AG04450 (cell line): ENCODE measurements at places on chromosomes 4 and X.

DNA sequence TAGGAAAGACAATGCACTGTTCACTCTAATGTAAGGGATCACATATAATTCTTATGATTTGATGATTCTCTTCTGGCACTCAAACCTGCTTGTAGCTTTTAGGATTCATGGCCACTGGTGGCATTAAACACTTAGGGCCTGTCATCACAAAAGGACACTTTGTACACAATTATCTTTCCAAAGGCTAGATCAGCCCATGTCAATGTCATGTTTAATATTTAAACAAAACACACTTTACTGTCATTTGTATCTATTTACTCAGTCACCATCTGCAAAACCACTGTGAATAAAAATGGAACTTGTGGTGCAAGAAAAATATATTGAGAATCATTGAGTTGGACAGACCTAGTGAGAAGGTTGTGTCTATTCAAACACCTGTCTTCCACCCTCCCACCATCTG, 83.6 kb upstream of the TTC29 start:
- no peak for DNase-seq

GRCh38 chr4:87101543-87102199, 118.7 kb downstream of the KLHL8 start:
- no peak for DNase-seq

GRCh38 chr4:3179126-3179706, 69.7 kb upstream of the MSANTD1 start:
- DNase-seq, result no peak

DNA sequence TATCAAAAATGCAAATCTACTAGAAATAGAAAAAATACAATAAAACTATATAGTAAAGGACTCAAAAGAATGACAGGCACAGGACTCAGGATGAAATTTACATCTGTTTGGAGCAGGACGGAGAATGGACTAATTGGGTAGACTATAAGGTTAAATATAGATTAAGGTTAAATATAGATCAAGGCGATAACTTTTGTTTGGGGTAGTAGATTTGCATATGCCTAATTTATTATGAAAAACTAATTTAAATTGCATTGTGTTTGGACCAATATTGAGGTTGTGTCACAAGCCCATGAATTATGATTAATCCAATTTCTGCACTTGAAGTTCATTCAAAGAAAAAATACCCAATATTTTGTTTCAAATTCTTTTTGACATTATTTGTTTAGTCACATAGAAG, 31.0 kb downstream of the MTHFD2L start:
- no peak for DNase-seq

DNA sequence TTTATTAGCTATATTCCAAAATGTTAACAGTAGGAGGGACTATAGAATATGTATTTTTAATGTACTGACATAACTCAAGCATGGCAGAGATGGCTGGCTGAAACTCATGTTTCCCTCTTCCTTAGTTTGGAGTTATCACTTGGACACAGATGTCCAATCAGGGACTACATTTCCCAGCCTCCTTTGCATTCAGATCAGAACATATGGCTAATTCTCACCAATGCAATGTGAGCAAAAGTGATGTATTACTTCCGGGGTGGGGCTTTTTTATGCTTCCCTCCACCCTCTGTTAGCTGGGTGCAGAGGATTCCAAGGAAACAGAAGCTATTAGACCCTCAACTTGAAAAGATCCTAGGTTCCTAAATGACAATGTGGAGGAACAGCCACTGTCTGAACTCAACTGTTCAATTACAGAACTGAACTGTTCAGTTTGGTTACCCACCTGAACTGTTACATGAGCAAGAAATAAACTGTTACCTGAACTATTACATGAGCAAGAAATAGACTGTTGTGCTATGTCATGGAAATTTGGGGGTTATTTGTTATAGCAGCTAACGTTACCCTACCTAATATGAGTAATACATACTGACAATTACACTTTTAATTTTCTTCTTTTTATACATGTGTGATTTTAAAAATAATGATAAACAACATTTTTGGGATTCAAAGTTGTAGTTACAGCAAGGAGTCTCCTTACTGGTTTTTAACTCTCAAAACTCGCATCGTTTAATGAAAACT, 29.6 kb upstream of the ERVMER34-1 start:
- DNase-seq, result no peak

DNA sequence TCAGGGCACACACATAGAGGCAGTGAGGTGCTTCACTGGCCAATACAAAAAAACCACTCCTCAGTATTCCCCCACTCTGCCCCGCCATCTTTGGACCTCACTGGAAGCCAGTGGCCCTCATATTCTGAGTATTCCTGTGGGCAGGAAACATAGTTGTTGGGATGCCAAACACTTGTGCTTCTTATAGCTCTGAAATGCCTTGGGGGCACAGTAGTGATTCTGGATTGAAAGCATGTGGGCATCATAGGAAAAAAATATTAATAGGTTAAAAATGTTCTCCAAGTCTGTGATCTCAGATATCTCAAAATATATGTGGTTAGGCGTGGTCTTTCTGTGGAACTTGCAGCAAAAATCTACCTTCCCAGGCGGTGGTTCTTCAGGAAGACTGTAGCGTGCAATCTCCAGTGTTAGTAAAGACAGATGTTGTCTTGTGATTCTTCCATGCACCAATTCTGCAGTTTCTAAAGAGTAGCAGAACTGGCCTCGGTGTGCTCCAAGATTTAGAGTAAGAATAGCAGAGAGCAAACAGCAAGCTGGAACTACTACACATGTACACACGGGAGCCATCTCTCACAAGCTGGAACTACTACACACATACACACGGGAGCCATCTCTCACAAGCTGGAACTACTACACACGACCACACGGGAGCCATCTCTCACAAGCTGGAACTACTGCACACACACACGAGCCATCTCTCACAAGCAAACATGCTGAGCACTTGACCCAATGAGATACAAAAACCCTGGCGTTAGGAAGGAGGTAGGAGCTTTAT, 8.0 kb upstream of the TENM3 start:
- no peak for DNase-seq

- no peak for DNase-seq
These were observed 194.2 kb upstream of the C1QTNF7 start for GRCh38 chr4:15233626-15234025.

DNA sequence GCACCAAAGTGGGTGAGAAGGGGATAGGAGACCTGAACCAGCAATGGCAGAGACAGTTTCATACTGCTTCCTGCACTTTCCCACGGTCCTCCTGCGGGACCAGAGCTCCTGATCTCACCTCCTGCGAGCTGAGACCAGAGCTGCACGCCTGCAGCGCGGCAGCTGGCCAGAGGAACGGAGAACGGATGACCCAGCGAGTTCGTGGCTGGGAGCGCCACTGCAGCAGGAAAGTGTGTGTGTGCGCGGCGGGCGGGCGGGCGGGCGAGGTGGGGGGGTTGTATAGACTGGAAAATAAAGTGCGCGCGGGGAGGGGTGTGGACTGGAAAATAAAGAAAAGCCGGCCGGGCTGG, 16.5 kb downstream of the MCF2 start:
- no peak for DNase-seq

DNA sequence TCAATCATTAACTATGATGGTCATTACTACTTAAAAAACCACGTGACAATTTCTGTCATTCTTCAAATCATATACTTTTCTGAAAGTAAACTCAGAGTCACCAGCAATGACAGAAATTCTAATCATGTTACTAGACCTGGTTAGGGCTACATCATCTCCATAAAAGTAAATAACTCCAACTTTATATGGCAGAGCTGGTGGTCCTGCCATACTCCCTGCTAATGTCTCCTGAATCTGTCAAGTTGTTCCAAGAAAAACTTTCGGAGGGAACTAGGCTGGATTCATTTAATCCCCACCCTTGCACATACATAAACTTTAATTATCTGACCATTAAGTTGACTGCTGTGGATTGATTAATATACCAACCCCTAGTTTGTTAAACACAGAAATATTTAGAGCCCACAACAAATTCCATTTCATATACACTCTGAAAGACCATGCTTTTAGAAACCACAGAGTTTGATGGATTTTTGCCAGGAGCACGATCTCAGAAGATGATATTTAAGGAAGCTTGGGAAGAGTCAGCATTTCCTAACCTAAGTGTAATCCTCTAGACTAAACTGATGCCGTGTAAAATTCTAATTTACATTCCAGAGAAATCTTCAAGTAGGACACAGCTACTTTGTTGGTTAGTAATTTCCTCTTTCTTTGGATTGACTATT, 577.0 kb downstream of the FAT4 start:
- DNase-seq, result peak; percentile 95

- DNase-seq, result no peak
These were observed 55.6 kb downstream of the SLITRK4 start for GRCh38 chrX:143580266-143580665.

DNA sequence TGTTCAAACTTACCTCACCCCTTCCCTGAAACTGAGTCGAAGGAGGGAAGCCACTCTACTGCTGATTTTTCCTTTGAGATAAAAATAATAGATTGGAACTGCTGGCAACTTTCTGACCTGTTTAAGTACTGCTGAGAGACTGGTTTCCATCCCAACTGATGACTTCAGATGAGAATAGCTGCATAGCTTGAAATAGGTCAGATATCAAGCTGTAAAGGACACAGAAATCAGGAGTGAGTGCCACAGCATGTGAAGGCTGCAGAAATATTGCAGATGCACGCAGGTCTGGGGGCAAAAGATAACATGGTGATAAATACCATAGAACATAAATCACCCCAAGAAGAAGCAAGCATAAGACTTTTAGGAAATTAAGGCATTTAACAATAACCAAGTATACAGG, 923.2 kb downstream of the SH3BGRL start:
- DNase-seq, result no peak

- DNase-seq, result no peak
These were observed 113.2 kb downstream of the MID1 start for GRCh38 chrX:10507181-10507580.

- no peak for DNase-seq
These were observed 8.1 kb downstream of the MORF4L2 start for GRCh38 chrX:103678199-103678993.

- DNase-seq, result no peak
These were observed 96.8 kb upstream of the WDR44 start for GRCh38 chrX:118249146-118249545.

- peak; percentile 47 for DNase-seq
These were observed 43.7 kb downstream of the SMAD1 start for GRCh38 chr4:145525291-145525740.

DNA sequence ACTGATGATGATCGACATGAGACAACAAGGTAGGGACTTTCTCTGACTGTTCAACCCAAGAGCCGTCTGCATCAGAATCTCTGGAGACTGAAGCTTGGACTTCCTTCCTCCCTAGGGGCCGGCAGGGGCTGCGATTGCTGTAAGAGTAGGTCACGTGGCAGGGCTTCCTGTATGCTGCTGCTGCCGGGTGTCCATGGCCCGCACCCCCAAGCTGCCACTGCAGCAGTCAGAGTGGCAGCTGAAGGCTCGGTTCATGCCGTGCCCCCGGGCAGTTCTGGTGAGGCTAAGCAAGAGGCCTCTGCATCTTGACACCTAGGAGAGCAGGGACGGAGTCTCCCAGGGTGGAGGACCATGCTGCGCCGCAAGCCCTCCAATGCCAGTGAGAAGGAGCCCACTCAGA, at the start of gene SASH3:
TSS of gene SASH3 (plus strand) at position 203 of the 400 bp plus-strand sequence. CDS start at position 352, 149 bp downstream.
- no peak for DNase-seq

- DNase-seq, result no peak
These were observed 143.1 kb downstream of the TBCK start for GRCh38 chr4:106172861-106173260.

- peak; percentile 1 for DNase-seq
These were observed 1655.5 kb upstream of the AGA start for GRCh38 chr4:179097741-179098140.

DNA sequence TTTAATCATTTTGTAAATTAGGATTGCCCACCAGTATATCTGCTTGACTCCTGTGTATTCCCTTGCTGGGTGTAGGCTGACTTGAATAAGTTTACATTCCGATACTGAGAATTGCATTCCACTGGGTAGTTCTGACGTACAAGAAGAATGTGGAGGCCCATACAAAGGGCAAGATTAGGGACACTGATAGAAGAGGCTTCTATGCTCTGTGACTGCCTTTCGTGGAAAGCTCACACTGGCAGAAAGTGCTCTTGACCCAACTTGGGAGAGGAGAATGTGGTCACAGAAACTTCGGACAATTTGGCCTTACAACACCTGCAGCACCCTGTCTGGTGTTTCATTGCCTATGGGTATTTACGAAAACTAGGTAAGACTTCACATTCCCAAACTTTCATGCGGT, 126.3 kb downstream of the RAPGEF2 start:
- peak; percentile 87 for DNase-seq

- DNase-seq, result no peak
These were observed 4.3 kb downstream of the EPHA5 start for GRCh38 chr4:65665771-65666523.

DNA sequence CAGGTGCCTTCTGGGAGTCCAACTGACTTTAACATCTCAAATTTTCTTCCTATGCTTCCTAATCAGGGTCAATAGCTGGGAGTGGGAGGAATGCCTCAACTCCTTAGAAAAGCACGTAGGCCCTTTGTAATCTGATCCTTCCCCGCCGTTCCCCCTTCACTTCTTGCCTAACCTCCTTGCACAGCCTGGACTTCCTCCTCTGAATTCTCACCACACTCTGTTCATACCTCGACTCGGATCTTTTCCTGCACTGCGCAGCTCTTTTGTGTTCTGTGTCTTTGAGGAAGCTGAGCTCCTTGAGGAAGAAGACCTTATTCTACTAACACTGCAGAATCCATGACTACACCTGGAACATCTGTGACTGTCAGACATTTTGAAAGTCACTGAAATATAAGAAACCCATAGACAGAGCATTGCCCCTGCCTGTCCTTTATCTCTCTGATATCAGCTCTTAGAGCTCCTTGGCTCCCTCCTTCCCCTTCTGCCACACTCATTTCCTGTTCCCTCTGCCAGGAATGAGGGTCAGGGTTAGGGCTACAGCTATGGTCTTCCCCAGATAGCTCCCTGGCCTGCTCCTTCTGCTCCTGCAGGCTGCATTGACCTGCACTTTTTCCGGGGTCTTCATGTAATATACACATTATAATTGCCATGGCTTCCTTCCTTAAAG, 140.2 kb upstream of the LDB2 start:
- DNase-seq, result no peak

- DNase-seq, result peak; percentile 21
These were observed 19.5 kb upstream of the CCNI start for GRCh38 chr4:77095101-77095821.

DNA sequence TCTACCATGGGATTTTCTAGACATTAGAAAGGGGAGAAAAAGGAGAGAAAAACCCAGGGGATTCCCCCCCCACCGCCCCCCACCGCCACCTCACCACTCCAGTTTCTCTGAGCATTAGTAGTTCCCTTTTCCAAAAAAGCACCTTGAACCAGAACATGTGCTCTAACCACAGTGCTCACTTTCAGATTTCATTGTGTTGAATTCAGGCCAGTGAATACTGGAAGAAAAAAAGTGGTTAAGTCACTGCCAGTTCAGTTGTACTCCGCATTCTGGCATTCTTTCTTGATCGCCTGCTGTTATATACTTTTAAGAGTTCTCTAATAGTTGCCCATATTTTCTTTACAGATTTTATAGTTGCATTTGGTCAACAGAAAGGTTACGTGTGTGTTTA, 40.9 kb downstream of the JADE3 start:
- DNase-seq, result no peak

- DNase-seq, result peak; percentile 43
These were observed at the start of gene RBMX2 for GRCh38 chrX:130401415-130402207. Gene RBMX2 (plus strand): TSS chrX:130401987. CDS start chrX:130402033, 46 bp downstream.
